ENCODE measurements at places on chromosomes 1 and 21.

GRCh38 chr1:234398849-234399381 is 25.7 kb downstream of the COA6 start:
- no peak for DNase-seq

DNA sequence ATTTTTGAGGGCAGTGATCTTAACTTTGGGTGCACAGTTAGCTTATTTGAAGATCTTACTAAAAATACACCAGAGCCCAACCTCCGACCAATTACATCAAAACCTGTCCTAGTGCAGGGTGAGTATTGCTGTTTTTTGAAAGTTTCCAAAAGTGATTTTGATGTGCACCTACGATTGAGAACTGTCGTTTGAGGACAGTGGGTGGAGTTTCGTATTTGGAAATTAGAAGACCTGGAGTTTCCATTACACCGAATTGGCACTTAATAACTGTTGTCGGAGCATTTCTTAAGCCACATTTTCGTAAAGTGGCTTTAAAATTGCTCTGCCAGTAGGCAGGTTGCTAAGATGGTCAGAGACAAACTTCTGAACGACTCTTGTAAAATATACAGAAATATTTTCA is 1.1 kb downstream of the SOD1 start:
- no peak for DNase-seq

GRCh38 chr1:51569284-51570062 is 47.4 kb upstream of the OSBPL9 start:
- no peak for DNase-seq

DNA sequence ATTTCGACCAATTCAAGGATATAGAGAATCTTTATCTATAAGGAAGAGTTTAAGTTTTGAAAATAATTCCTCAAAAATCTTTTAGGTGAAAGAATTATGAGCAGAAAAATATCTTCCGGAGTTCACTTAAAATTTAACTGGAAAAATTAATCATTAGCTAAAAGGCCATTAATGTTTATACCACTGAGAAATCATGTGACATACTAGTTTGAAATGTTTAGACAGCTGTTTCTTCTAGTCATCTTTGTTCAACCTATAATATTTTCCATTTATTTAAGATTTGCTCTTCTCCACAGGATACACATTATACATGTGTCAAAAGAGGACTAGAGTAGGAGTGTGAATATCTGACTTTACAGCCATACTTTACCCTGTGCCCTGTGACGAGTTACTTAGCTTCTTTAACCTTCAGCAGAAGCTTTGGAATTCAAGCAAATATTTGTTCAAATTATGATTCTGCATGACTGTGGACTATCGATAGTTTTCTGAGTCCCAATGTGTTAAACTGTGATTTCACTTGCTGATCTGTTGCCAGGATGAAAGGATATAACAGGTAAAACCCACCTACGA is 374.8 kb downstream of the BRINP3 start:
- DNase-seq = no peak

GRCh38 chr1:211009944-211010343 is 124.0 kb downstream of the KCNH1 start:
- no peak for DNase-seq

DNA sequence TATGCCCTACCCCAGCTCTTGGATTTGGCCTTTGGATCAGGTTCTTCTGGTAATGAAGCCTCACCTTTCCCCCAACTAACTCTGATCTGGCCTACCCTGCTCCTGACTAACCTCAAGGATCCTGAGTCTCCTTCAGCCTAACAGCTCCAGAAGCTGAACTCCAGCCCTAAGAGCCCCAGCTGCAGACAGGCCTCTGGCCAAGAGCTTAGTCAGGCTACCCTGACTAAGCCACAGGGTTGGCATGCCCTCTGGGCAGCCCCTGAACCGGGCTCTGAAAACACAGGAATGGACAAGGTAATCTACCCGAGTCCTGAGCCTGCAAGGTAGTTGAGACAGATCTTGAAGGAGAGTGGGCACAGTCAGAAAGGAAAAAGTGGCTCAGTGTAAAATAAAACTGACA is 29.4 kb downstream of the COA7 start:
- DNase-seq = no peak

- DNase-seq = no peak
Observed at GRCh38 chr1:53122961-53123413, 19.5 kb downstream of the SLC1A7 start.

- DNase-seq = no peak
Observed at GRCh38 chr21:35164380-35164779, 115.3 kb upstream of the RUNX1 start.

- DNase-seq = no peak
Observed at GRCh38 chr1:113647164-113647563, 112.1 kb downstream of the PHTF1 start.

- DNase-seq = no peak
Observed at GRCh38 chr1:53299233-53299632, 28.6 kb downstream of the LRP8 start.

DNA sequence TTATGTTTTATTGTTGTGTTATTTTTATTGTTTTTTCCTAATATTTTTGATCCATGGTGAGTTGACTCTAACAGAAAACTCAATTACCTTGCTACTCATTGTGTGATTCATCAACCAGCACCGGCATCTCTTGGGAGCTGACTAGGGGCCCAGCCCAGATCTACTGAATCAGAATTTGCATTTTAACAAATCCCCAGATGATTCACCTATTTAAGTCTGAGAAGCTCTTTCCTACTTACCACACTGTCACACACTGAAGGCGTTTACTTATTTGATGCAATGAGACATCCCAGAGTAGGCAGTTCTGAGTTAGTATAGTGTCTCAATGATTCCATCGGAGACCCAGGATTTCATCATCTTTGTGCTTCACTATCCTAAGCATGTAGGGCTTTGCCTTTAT is 416.6 kb downstream of the RWDD3 start:
- DNase-seq = no peak

GRCh38 chr1:52439976-52440375 is 35.6 kb downstream of the PRPF38A start:
- no peak for DNase-seq

DNA sequence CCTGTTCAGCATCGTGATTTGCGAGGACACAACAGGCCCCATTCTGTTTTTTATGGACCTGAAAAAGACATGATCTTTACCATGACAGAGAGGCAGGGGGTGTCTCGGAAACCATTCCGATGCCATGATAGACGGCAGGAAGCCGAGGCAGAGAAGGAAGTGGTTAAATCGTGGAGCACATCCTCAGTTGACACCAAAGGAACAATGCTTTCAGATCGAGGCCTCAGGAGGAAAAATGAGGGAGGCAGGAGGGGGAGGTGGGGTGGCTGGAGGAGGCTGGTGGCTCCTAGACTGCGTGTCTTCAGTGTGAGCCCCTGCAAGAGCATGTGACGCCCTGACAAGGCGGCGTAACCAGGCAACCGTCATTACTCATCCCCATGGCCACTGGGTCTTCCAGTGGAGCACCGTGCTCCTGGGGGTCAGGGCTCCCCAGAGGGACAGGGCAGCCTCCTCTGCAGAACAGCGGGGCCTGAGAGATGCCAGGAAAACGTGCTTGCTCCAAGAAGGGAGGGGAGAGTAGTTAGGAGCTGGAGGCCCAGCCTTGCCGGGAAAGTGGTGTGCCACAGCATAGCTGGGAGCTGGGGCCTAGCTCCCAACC is 172.8 kb upstream of the TMEM51 start:
- DNase-seq = no peak

- peak; percentile 30 for DNase-seq
Observed at GRCh38 chr1:151458802-151459330, 428 bp downstream of the POGZ start.

DNA sequence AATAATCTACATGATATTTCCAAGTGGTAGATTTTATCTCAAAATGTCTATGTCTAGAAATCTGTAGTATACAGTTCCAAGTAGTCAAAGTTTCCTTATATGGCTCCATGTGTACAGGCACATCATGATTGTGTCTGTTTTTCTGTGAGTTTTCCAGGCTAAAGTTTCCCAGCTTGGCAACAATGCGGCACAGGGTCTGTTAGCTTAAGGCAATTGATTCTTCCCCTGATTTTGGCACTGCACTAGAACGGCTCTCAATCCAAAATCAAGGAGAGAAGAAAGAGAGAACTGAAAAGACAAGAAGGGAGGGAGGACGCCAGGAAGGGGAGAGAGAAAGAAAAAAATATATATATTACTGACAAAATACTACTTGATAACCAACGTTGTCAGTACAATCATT is 193.9 kb upstream of the SNX7 start:
- DNase-seq = no peak

DNA sequence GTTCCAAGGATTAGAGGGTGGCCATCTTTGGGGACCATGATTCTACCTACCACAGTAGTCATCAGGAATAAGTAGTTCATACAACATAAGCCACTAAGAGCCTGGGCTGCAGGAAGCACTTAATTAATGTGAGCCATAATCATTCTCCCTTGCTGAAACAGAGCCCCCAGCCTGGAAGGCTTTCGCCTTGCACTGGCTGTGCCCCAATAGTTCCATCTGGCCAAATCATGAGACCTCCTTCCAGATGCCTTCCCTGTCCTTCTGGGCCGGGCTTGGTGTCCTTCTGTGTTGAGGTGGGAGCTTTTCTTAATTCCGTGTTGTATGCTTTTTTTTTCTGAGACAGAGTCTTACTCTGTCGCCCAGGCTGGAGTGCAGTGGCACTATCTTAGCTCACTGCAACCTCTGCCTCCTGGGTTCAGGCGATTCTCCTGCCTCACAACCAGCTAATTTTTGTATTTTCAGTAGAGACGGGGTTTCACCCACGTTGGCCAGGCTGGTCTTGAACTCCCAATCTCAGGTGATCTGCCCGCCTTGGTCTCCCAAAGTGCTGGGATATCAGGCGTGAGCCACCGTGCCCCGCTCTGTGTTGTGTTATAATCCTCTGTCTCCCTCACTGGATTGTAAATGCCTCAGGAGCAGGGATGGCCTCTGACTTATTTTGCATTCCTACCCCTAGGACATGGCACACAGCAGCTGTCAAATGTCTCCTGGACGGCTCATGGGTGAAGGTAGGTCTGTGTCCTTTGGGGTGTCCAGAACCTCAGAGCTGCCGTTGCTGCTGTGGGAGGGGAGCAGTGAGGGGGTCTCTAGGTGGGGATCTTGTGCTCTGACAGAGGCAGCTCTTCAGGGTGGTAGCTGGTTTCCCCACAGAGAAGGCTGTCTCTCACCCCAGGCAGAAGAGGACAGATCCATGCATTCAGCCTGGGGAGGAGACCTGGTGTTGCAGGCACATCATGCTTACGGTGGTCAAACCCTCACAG is 10.1 kb downstream of the GNG4 start:
- DNase-seq = no peak

DNA sequence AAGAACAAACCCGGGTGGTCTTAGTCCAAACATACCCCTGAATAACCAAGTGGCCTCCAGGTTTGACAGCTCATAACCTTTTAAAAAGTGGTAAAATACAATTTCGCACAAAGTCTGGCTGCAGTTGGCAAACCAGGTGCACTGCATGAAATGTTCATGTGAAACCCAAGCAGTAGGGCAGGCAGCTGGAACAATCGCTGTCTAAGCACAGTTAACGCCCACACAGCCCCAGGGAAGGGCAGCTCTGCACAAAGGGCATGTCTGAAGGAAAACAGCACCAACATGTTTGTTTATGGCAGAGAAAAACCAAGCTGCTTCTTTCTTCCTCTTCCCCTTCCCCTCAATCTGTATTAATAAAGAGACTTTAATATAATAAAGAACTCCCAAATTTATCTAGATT is 49.5 kb downstream of the KIAA1614 start:
- DNase-seq = no peak

DNA sequence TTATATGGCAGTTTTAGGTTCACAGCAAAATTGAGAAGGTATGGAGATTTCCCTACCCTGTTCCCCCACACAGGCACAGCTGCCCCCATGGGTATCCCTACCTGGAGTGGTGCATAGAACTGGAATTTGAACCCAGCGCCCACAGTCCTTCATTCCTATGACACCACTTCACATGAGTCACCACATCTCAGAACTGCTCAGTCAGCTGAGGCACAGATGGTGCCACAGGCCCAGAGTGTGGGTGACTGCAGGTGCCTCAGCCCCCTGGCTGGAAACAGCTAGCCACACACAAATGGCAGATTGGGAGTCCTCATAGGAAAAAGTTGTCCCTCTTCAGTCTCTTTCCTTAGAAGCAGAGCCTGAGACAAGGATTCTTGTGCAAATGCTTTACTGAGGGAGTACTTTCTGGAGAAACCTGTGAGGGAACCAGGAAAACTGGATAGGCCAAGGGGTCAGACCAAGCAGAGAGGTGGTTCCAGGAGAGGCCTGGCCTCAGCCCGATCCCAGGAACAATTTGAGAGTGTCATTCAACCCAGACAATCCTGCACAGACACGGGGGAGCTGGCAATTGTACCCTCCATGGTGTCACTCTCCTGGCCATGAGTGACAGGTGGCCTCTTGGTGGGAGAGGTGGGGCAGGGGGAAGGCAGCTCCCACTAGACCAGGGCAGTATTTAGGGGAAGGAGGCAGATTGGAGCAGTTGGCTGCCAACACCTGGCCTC is 6.9 kb downstream of the PLA2G2D start:
- no peak for DNase-seq

- DNase-seq = no peak
Observed at GRCh38 chr1:225707824-225708223, 54.9 kb upstream of the ENAH start.

- no peak for DNase-seq
Observed at GRCh38 chr1:19479351-19480120, 5.8 kb downstream of the CAPZB start.

GRCh38 chr1:67599085-67599484 is 85.9 kb upstream of the GADD45A start:
- DNase-seq = no peak

DNA sequence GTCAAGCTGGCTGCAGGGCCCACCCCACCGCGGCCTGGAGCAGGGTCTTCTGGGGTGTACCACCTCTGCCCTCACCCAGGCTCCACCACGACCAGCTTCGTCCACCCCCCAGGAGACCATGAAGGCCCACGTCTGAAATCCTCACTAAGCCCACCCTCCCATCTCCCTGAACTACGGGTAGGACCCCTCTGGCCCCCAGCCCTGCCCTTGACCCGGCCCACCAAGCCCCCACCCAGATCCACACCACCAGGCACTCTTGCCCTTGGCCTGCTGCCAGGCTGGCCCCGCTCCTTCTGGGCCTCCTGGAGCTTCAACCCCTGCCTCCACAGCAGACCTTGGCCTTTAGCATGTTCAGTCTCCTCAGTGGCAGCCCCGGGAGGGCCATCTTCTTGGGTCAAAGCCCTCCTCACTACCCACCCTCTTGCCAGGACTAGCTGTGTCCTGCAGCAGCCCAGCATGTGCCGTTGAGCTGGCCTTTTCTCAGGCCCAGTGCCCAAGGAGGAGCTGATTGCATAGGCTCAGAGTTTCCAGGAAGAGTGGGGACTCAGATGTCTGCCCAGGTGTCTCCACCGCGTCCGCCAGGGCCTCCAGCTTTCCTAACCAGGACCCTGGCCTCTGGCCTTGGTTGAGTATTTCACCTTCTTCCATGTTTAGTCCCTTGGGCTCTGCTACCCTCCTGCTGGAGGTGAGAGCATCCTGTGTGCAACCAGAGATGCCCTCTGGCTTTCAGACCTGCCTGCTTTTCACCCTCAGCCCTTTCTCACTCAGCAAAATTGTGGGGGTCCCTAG is 17.7 kb upstream of the SAMD11 start:
- DNase-seq = no peak

GRCh38 chr1:188782220-188782841 is 1695.3 kb downstream of the BRINP3 start:
- no peak for DNase-seq

GRCh38 chr1:244062156-244062725 is 11.2 kb downstream of the ZBTB18 start:
- no peak for DNase-seq

GRCh38 chr1:67515324-67516080 is 85.3 kb upstream of the SERBP1 start:
- DNase-seq = no peak

- DNase-seq = no peak
Observed at GRCh38 chr1:198177546-198177945, 20.7 kb downstream of the NEK7 start.

Measured in central memory CD8-positive, alpha-beta T cell (primary cell).